Activated CD8-positive, alpha-beta memory T cell treated with anti-CD3 and anti-CD28 coated beads for 1 hour (primary cell): ENCODE measurements at places on chromosomes 11 and 22.

- DNase-seq, result no peak
These were observed 320.0 kb upstream of the LRRC4C start for GRCh38 chr11:41779401-41779960.

DNA sequence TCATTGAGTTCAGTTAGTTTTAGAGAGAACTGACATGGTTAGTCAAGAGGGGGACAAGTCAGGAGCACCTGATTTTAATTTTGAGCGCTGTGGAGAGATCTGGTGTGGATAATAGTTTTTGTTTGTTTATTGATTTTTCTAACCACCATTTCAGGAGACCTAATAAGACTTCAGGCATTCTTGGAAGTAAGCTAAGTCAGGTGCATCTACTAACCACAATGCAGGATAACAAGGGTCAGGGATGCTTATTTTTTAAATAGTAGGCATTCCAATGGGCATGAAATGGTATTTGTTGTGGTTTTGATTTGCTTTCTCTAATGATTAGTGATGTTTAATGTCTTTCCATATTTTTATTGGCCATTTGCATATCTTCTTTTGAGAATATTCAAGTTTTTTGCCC lies 212.1 kb downstream of the NAV2 start:
- no peak for DNase-seq

- no peak for DNase-seq
These were observed 17.4 kb upstream of the ANO1 start for GRCh38 chr11:70060611-70061293.

DNA sequence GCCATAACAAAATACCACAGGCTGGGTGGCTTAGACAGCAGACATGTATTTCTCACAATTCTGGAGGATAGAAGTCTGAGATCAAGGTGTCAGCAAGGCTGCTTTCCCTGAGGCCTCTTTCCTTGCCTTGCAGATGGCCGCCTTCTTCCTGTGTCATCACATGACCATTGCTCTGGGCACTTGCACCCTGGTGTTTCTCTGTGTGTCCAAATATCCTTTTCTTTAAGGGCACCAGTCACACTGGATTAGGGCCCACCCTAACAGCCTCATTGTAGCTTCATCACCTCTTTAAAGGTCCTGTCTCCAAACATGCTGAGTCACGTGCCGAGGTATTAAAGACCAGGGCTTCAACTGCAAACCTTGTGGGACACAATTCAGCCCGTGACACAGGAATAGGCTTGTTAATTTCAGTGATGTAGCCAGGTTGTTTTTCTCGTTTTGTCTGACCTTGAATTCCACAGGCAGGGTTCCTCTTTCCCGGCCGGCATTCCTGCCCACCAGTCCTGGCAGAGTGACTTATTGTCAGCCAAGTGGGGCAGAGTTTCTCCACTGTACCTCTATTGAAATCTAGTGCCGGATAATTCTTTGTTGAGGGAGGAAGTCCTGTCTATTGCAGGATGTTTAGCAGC lies 100.1 kb downstream of the KCNQ1OT1 start:
- no peak for DNase-seq

- no peak for DNase-seq
These were observed 14.2 kb upstream of the CSRP3 start for GRCh38 chr11:19216021-19216420.

- no peak for DNase-seq
These were observed 43.4 kb upstream of the MICAL2 start for GRCh38 chr11:12066799-12067508.

- DNase-seq, result no peak
These were observed 463 bp downstream of the TMEM126B start for GRCh38 chr11:85628771-85629341.

- DNase-seq, result no peak
These were observed 86.6 kb upstream of the ARHGAP32 start for GRCh38 chr11:129278586-129279319.
